Uterus (tissue), 4 donors: ENCODE measurements at places on chromosomes 1 and 21. TPM values are rescaled to one million over a fixed set of nuclear protein-coding genes. Genes with fewer than 3 reads are reported as not detected.
A peak's percentile ranks its signal among the peaks of the same experiment; 100 is the strongest.

Gene KCNE2
- 0.85 TPM for total RNA-seq

Gene SEC16B
- total RNA-seq = 11.1 TPM

Gene C1orf52
- total RNA-seq = 33.8 TPM

Gene APOBEC4
- total RNA-seq = 0.76 TPM

Gene PLD5
- 2.4 TPM for total RNA-seq

Gene FMN2
- 1.0 TPM for total RNA-seq

Gene ARPC5
- total RNA-seq = 125 TPM

Gene RIMKLA
- total RNA-seq = 1.6 TPM

Gene SLC9C2
- total RNA-seq = not detected

- DNase-seq = no peak
Measured at GRCh38 chr1:110082477-110082876, 12.0 kb upstream of the ALX3 start.

DNA sequence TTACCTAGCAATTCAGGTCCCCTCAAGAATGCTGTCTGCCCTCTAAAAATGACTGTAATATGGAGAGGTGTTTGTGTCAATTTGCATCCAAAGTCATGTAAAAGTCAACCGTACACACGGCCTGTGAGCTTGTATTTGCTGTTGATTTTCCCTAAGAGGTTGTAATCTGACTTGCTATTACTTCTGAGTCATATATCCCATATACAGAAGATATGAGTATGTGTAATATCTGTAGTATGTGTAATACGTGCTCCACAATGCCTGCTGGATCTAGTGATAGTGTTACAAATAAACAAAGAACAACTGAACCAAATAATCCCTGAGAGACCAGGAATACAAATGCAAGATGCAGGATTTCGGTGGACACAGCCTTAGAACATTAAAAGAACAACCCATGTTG, 1.4 kb upstream of the KCNJ6 start:
- DNase-seq = no peak

- DNase-seq = no peak
Measured at GRCh38 chr1:42891465-42892138, 45.2 kb downstream of the ZNF691 start.

- DNase-seq = no peak
Measured at GRCh38 chr1:66475940-66476339, 58.0 kb upstream of the SGIP1 start.

- DNase-seq = no peak
Measured at GRCh38 chr1:221641811-221642210, 100.1 kb downstream of the DUSP10 start.

DNA sequence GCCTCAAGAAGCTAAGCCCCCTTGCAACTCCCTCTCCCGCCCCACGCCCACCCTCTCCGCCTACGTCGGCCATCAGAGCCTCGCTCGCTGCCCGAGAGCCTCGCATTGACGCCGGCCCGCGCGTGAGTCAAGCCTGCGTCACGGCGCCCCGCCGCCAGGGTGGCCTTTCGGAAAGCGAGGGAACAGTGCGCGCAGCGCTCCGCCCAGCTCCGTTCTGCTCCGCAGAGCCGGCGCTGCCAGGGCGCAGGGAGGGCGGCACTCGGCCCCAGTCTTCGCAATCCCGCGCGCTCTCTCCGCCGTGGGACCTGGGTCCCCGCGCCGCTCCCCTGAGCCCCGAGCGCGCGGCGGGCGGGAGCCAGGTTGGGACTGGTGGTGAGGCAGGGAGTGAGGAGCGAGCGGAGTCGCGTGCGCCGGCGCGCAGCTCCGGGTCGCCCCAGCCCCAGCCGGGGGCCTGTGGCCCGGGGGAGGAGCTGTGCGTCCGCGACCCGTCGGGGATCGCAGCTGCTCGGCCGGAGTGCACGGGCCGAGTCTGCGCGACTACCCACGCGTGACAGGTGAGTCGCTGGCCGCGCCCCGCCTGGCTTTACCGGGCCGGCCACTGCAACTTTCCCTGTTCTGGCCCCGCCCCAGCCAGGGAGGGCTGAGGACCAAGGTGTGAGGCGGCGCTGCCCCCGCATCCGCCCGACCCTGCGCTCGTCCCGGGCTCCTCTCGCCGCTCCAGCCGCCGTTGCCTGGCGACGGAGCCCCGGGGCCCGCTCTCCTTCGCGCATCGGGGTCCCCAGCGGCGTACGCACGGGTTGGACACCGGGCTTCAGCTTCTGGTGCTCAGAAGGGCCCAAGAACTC, at the start of gene SLC6A17:
SLC6A17 (plus strand) TSS at position 165 of the 845 bp plus-strand sequence. CDS start 16,436 bp downstream, outside the sequence.
- no peak for DNase-seq

- DNase-seq = no peak
Measured at GRCh38 chr1:244680667-244681066, 27.7 kb downstream of the DESI2 start.

GRCh38 chr1:215076322-215076721, 6.2 kb upstream of the KCNK2 start:
- DNase-seq = no peak

GRCh38 chr1:10730985-10731384, 65.5 kb downstream of the CASZ1 start:
- DNase-seq = no peak

DNA sequence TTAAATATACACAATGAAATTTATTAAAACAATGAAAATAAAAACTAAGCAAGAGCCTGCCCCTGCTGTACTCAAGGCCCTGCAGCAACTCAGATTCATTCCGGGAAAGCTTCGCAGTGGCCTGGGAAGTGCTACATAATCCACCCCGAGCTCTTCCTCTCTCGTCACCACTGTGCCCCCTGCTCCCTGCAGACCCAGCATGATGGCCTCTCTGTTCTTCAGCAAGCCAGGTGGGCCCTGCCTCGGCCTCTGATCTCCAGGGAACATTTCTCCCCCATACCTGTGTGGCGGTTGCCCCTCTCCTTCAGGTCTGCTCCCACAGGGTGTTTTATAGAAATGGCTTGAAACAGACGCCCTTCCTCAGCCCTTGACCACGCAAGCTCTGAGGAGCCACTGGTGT, 10.6 kb downstream of the RNF187 start:
- DNase-seq = no peak

GRCh38 chr1:36922071-36922470, 112.2 kb downstream of the GRIK3 start:
- no peak for DNase-seq

DNA sequence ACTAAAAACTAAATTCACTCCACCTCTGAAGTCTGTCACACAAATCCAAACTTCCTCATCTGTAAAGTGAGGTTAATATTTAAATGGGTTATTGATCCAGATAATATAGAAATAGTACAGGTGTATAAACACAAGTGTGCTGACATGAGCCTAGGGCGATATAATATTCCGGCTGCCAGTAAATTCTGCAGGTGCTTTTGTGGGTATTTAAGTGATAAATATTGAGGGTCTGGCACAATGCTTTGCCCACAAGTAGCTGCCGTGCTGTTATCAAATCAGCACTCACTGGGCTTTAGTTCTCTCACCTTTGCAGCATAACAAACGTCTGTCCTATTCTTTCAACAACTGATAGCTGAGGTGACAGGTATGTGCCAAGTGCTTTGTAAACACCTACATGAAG, 7.6 kb downstream of the PABPC4 start:
- no peak for DNase-seq

GRCh38 chr21:34313116-34313515, 50.7 kb upstream of the KCNE2 start:
- DNase-seq = no peak

DNA sequence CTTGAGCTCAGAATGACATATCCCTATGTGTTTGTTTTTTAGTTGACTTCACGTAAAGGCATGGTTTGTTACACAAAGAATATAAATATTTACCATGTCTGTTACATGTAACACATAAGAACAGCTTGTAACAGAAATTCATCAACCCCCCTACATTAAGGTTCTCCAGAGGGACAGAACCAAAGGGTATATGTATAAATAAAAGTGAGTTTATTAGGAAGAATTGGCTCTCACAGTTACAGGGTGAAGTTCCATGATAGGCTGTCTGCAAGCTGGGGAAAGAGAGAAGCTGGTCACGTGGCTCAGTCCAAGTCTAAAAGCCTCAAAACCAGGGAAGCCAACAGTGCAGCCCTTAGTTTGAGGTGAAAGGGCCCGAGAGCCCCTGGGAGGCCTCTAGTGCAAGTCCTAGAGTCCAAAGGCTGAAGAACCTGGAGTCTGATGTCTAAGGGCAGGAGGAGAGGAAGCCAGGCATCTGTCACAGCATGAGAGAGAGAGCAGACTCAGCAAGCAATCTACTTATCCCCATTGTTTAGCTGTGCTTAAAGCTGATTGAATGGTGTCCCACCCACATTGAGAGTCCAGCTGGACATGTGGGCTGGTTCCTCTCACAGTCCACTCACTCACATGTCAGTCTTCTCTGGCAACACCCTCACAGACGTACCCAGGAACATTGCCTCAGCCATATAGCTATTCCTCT, 15.8 kb downstream of the THRAP3 start:
- DNase-seq = no peak

DNA sequence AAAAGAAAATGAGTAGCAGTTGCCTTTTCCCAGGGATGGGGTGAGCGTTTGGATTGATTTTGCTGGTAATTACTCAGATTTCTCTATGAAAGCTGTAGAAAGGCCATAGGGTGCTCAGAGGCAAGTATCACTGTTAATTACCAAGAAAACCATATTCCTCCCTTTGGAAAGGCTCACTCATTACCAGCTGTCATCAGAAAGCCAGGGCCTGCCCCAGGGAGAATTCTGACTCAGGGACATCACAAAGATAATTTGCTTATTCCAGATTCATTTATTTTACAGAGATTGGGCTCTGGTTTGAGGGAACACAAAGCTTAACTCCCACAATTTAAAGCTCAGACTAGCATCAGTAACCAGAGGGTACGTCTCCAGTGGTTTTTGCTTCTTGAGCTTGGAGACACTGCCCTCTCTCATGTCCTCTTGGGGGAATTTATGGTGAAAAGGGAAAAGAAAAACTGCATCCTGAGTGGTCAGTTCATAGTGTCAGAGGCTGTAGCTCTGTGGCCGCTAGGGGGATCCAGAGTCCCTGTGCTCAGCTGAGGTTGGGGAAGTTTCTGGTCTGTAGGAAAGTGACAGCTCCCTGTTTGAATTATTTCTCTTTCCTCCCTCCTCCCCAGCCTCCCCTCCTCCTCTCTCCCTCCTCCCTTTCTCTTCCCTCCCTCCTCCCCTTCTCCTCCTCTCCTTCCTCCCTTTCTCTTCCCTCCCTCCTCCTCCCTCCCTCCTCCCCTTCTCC, 204.3 kb downstream of the KCNJ6 start:
- DNase-seq = no peak

DNA sequence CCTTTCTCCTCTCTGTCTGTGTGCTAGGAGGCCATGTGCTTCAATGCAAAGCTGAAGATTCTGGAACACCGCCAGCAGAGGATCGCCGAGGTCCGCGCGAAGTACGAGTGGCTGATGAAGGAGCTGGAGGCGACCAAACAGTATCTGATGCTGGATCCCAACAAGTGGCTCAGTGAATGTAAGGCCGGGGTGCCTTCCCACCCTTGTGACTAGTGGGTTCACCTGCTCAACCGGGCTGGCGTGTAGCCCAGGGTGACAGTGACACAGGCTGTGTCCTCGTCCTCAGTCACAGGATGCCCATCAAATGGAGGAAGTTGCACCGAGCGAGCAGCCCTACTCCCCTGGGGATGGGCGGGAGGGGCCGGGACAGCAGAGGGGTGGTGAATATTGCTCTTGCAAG, 544.1 kb downstream of the KIF26B start:
- no peak for DNase-seq

GRCh38 chr21:38095220-38095619, 161.6 kb upstream of the KCNJ15 start:
- DNase-seq = no peak

- DNase-seq = peak; percentile 62
Measured at GRCh38 chr21:45080639-45081414, 6.4 kb downstream of the ADARB1 start.

DNA sequence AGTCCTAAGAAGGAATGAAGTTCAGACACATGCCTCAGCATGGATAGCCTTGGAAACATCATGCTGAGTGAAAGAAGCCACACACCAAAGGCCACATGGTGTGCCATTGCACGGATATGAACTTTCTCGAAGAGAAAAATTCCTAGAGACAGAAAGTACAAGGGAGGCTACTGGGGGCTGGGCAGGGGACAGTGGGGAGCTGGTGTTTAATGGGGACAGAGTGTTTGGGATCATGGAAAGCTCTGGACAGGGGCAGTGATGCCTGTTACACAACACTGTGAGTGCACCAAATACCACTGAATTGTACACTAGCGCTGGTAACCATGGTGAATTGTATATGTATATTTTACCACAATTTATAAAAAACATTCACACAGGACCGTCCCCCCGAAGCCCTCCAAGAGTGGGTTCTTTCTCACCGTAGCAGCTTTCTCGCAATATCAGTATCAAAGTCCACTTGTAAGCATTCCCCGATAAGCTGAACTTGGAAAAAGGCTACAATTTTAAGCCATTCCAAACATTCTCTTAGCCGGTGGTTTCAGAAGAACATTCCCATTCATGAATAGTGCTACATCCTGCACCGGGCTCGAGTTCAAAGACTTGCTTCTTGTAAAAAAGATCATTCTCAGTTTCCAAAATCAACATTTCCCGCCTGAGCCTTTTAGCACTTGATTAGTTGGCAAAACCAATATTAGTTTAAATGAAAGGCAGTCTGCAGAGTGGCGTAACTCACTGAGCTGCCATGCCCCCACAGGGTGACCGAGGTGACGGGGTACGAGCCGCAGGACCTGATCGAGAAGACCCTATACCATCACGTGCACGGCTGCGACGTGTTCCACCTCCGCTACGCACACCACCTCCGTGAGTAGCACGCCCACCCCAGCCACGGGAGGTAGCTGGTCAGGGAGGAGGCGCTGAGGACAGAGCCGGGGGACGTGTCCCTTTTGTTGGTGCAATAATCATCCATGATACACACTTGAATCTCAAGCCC, 31.7 kb downstream of the SIM2 start:
- DNase-seq = no peak

DNA sequence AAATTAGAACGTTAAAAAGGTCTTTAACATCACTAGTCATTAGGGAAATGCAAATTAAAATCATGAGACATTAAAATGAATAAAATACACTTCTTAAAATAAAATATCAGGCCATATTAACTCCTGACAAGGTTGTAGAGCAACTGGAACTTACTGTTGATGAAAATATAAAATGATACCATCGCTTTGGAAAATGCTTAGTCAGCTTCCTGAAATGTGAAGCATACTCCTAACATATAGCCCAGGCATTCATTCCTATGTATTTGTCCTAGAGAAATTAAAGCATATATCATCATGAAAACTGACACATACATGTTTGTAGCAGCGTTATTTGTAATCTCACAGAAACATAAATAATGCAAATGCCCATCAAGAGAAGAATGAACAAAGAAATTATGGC, 211.5 kb upstream of the CHRM3 start:
- DNase-seq = no peak

- no peak for DNase-seq
Measured at GRCh38 chr21:38833117-38833516, 27.4 kb downstream of the ETS2 start.

DNA sequence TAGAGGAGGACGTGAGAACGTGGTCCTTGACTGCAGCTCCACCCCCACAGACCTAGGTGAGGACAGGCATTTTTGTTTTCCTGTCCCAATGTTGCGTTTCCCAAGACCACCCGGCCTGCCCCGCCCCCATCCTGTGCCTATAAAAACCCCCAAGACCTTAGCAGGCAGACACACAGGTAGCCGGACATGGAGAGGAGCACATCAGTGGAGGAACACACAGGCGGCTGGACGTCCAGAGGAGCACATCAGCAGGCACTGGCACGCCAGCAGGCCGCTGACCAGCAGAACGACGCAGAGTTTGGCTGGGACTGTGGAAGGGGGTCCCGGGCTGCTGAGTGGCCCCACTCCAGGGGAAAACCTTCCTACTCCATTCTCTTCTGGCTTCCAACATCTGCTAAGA, 12.7 kb upstream of the HMGCL start:
- no peak for DNase-seq
